NCI-H524 treated with DMSO at 0.1 percent for 48 hours (cell line): ENCODE measurements at places on chromosomes 3 and 15.

- no peak for DNase-seq
Measured at GRCh38 chr15:35547775-35548364, 1.9 kb upstream of the DPH6 start.

DNA sequence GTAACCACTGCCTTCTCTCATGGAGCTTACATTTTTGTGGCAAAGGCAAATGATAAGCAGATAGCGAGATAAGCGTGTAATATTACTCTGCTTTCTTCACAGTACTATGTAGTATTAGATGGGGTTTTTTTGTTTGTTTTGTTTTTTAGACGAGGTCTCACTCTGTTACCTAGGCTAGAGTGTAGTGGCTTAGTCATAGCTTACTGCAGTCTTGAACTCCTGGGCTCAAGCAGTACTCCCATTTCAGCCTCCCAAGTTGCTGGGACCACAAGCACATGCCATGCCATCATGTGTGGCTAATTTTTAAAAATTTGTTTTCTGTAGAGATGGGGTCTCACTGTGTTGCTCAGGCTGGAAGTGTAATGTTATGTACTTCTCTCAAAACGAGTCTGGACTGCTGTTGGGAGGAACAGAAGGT lies 22.9 kb downstream of the MBNL1 start:
- DNase-seq, result no peak

- DNase-seq, result no peak
Measured at GRCh38 chr3:170869645-170870593, at the start of gene RPL22L1. RPL22L1 (minus strand) TSS chr3:170870195; CDS start chr3:170870167, 28 bp downstream.

- DNase-seq, result no peak
Measured at GRCh38 chr3:53167418-53168174, 6.6 kb downstream of the PRKCD start.

- DNase-seq, result no peak
Measured at GRCh38 chr3:165796701-165797100, 40.5 kb downstream of the BCHE start.

DNA sequence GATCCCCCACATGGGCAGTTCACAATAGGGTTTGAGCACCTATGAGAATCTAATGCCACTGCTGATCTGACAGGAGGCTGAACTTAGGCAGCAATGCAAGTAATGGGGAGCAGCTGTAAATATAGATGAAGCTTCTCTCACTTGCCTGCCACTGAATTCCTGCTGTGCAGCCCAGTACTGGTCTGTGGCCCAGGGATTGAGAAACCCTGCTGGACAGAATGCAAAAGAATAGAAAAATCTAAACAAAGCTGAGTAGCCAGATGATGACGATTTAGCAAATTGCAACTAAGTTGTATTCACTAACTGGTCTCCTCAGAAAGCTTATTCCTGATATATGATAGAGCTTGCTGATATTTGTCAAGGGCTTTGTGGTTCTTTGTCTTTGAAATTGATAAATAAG lies 34.3 kb upstream of the APH1B start:
- DNase-seq, result no peak

DNA sequence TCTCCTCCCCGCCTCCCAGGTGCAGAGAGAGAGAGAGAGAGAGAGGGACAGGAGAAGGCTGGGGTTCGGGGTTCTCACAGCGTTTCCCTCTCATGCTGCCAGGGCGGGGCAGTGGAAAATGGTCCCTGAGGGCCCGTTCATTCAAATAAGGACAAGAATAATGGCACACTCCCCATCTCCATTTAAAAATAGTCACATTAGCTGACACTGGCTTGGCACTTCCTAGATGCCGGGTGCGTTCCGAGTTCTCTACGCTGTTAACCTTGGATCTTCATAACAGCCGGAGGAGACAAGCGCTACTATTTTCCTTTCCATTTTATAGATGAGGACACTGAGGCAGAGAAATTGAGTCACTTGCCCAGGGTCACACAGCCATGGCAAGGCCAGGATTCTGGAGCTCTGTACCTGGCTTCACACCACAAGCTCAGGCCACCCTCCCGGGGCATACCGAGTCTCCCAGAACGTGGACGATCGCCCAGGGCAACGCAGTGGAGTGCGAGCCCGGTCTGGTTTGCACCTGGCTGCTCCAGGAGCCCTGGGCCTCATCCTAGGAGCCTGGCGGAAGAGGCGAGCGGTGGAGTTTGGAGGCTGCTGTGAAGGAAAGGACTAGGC lies 608 bp upstream of the SLC6A6 start:
- no peak for DNase-seq

GRCh38 chr3:39065197-39065596 lies 13.4 kb downstream of the WDR48 start:
- no peak for DNase-seq

DNA sequence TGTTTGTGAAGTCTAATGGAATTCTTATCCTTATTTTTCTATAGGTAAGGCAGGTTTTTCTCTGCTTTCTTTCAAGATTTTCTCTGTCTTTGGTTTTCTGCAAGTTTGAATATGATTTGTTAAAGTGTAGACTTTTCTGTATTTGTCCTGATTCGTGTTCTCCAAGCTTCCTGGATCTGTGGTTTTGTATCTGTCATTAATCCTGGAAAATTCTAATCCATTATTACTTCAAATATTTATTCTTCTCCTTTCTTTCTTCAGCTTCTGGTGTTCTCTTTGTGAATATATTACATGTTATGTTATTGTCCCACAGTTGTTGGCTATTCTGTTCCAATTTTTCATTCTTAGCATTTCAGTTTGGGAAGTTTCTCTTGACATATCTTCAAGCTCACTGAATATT lies 76.4 kb downstream of the PDCD6IP start:
- no peak for DNase-seq

- no peak for DNase-seq
Measured at GRCh38 chr3:157127831-157128767, 31.8 kb downstream of the CCNL1 start.

DNA sequence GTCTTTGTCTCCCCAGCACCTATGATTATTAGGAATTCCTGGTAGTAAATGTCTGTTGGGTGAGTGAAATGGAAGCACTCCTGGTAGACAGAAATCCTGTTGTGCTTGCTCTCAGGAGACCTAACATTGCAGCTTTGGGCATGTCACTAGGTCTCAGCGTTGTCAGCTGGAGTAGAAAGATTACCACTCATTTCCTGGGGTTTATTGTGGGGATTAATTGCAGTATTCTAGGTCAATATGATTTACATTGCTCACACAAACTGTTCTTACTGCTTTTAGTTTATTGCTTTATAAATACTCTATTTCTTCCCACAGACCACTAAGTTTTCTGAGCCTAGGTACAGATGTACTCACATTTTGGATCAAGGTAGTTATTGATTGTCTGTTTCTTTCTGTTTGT lies 5.1 kb downstream of the TSEN2 start:
- no peak for DNase-seq

DNA sequence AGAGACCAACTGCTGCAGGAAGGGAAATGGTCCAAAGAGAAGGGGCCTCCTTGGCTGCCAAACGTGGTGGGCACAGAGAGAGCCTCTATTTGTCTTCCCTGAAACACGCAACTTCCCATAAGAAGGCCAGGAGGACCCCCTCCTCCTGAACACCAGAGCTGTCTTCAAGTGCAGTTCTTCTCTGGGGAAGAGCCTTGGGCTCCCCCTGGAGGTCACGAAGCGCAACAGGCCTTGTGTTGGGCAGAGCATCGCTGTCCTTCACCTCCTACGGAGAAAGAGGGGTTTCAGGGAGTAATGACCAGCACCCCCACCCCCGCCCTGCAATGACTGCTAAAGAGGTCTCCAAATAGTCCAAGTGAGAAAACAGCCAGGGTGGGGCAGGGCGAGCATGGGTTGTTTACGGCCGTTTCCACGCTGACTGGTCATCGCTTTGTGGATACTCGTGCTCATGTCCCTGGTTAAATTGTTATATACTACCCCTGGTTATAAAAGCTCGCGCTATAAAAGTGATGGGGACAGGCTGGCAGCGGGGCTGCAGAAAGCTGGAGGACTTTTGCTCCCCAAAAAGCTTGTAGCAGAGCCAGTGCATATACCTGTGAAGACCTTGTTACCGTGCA lies 397.5 kb upstream of the ATP10A start:
- peak; percentile 6 for DNase-seq

- DNase-seq, result no peak
Measured at GRCh38 chr3:114632757-114633424, 339.1 kb downstream of the TIGIT start.
